Cerebellar nuclear complex (tissue), 1 donor: ENCODE measurements at places on chromosomes 7 and 10.

GRCh38 chr10:13311177-13311575 is 11.3 kb upstream of the PHYH start:
- DNase-seq, result no peak

DNA sequence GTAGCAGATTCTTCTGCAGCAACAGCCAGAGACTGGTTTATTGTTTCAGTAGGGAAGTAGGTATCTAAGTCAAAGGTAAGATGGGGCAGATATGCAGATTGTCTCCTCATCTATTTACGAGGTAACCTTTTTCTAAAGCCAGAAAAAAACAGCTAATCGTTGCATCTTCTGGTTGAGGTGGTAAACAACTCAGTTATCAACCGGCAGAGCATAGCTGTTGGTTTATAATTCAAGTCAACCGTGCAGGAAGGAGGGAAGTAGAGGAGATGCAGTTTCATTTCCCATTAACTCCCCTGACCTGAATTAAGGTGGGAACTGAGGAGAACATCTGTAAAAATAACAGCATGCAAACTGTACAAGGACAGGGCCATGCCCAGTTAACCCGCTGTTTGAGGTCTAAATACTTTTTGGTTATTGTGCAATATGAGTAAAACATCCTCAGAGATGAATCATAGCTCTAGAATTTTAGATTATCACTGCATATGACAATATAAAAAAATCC is 156.5 kb upstream of the ITGB1 start:
- DNase-seq, result no peak

DNA sequence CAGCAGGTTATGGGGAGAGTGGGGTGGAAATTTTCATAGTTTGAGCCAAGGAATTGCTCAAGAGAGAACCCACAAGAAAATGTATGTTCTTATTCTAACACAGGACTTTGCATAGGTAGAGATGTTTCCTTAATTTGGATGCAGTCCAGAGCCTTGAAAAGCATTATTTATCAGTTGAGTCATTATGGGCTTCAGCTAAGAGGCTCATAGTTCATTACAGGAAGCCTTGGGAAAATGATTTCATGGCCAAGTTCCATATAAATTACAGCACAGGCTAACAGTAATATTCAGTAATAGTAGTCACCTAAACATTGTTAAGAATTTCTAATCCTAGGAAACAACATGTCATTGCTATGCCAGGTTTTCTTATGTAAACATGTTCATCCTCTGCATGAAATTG is 131.1 kb upstream of the PTPRZ1 start:
- DNase-seq, result no peak

DNA sequence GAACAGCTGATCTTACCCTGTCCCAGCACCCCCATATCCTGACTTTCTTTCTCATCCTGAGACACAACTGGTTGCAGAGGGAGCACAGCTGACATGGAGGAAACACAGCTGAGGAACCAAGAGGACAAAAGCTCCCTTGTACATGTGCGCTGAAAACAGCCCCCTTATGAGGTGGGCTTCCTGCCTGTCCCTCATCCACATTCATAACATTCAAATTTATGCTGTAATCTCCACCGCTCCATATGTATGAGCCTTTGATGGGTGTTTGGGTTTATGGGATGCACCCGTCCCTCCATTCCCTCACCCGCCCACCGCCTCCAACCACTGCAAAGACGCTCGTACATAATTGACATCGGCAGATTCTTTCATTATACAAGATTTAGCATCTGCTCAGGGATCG is 49.6 kb upstream of the BTRC start:
- no peak for DNase-seq

DNA sequence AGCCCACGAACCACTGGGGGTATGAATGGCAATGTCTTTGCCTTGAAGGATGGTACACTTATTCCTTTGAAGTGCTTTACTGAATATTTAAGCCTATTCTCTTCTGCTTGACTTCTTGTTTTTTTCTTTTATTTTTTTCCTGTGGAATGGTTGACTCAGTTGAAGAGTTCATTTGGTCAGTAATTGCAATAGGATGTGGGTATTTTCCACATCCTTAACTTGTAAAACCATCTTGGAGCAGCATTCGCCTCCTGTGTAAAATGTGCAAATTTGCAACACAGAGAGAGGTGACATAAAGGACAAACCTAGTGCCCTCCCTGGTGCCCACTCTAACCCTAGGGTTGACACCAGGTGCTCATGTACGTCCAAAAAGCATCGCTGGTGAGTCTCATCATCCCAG is 347.0 kb downstream of the GATA3 start:
- no peak for DNase-seq

GRCh38 chr7:87345962-87346371 is 503 bp downstream of the CROT start:
- no peak for DNase-seq

GRCh38 chr7:70634610-70635068 is 497.3 kb upstream of the GALNT17 start:
- no peak for DNase-seq

DNA sequence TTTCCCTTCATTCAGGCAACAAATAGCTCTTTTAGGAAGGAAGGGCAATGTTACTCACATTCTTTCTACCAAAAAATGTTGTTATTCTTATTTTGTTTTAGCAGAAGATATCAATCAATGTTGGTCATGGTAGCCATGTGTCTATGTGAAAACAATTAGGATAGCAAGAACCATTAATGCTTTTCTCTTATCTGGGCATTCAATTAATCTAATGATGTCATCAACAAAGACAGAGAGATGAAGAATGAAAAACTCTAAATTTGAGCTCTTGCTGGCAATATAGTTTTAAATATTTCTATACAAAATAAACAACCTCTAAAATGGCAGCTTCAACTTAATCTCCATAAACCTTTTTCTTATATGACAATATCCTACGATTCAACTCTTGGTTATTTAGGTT is 353.7 kb upstream of the ANKRD30A start:
- no peak for DNase-seq

DNA sequence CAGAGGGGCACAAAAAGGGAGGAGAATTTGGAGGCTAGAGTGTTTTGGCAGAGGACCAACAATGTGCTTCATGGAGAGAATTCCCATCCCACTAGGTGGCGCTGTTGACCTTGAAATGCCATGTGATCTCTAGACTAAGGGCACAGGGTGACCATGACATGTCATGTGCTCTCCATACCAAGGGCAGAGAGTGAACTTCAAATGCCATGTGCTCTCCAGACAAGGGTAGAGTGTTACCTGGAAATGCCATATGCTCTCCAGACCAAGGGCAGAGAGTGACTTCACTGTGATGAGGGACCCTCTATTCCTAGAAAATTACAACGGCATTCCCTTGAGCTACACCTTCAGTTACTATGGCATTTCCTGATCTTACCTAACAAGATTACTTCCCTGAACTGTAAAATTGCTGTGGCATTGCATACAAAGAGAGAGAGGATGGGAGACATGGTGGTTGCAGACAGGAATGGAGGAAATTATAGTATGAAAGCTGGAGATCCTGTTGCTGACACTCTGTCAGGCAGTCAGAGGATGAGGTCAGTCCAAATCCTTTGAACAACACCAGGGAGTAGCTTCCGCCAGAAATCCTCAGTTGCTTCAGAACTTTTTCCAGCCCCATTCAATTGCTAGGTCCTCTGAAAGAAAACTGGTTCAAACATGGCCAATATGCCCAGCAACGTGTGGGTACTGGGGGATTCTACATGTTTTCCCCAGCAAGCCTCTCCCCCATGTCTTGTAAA is 60.9 kb upstream of the ACSM6 start:
- DNase-seq, result no peak

DNA sequence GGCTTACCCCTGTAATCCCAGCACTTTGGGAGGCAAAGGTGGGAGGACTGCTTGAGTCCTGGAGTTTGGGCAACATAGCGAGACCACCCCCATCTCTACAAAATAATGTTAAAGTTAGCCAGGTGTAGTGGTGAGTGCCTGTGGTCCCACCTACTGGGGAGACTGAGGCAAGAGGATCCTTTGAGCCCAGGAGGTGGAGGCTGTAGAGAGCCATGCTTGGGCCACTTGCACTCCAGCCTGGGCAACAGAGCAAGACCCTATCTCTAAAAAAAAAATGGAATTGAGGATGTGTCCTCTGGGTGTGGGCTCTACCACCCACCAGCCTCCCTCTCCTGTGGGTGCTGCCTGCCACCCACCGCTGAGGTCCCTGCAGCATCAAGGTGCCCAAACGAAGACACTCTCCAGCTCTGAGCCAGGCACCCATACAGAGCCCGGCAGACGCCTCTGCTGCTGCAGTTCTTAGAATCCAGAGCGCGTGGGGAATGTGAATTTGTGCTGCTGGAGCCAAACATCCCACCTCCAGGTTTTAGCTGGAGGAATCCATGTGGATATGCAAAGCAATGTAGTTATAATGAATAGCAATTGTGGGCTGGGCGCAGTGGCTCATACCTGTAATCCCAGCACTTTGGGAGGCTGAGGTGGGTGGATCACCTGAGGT is 176.0 kb upstream of the TNRC18 start:
- DNase-seq, result no peak

DNA sequence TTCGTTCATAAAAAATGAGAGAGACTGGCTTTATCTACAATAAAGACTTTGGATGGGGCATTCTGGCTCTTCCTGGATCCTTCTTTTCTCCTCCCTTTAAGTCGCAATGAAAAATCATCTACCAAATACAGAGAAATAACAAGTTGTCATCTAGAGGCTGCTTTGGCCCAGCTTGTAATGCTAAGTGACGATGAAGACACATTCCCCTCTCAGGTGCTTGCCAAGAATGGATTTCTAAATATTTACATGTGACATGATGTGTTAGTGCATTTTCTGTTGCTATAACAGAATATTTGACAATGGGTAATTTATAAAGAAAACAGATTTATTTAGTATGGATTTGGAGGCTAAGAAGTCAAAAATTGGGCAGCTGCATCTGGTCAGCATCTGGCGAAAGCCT is 308.6 kb upstream of the NPVF start:
- DNase-seq, result no peak

DNA sequence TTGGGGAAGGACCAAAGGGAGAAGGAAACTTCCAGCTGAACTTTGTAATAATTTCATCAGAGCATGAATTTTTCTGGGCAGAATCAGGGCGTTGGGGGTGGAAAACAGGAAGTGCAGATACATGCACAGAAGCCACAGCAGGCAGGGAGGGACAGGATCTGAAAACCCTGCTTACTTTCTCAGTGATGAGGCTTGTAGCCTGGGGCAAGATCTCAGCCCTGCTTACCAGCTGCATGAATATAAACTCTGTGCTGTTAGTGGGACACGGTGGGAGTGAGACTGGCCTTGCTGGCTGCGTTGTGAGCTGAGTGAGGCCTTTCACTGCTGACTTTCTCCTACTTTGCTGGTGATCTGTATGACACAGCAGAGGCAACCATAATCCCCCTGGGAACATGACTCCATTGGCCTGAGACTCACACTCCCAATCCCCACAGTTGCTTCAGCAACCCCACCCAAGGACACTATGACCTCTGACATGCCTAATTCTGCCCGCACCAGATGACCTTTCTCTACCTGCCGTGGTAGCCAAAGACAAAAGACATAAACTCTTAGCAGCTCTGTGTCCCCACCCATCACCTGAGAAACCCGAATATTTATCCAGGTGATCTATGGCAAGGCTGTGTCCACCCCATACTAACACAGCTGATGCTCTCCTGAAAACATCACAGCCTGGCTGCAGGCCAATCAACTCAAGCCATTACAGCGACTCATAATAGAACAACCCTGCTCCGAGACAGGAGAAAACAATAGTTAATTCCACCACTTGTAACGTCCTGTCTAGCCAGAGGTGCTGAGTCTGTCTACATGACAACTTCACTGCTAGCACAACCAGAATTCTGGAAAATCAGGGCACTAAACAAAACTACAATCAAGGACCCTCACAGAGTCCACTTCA is 190.7 kb upstream of the CHRM2 start:
- no peak for DNase-seq

DNA sequence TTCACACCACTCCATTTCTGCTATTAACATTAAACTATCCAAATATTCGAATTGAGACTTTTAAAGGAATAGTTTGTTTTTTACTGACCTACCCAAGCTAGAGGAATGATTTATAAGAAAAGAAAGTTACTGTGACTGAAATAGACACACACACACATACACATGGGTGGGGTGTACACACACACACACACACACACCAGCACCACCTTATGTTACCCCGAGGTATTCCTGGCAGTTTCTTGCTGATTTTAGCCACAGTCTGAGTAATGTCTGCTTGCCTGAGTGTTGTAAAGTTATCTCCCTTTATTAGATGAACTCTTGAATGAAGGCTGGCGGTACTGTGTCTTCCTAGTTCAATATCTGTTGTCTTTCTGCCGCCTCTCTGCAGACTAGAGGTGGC is 91.3 kb upstream of the PRKG1 start:
- no peak for DNase-seq

- DNase-seq, result no peak
Observed at GRCh38 chr10:128701381-128701780, 575.2 kb upstream of the MKI67 start.

GRCh38 chr10:26274391-26274790 is 57.8 kb downstream of the GAD2 start:
- DNase-seq, result no peak

GRCh38 chr10:62853710-62854109 is 37.5 kb upstream of the EGR2 start:
- no peak for DNase-seq

DNA sequence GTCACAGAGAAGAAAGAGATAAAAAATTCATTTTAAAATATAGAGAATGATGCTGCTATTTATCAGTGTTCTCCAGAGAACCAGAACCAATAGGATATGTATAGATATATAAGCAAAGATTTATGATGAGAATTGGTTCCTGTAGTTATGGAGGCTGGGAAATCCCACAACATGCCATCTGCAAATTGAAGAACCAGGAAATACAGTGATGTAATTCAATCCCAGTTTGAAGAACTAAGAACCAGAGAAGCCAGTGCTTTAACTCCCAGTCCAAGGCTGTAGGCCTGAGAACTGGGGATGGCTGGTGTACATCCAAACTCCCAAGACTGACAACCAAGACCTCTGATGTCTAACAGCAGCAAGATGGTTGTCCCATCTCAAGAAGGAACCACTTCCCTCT is 192.9 kb upstream of the PLXDC2 start:
- DNase-seq, result no peak

GRCh38 chr7:45580053-45580872 is 6.1 kb downstream of the ADCY1 start:
- no peak for DNase-seq

DNA sequence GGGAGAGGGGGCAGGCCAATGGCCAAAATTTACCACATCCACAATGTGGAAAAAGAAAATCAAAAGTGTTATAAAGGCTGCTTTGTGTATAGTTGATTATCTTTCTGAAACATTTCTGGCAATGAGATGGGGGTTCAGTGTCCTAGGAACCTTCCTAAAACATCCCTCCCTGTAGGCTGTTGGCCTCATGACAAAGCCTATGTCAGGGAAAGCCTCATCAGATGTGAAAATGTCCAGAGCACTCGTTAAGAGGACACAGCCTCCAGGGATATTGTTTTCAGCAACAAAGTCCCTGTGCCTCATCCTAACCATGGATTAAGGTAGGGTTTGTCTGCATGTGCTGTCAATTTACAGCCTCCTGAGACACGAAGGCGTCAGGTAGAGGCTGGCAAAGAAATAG is 17.0 kb downstream of the SUN3 start:
- no peak for DNase-seq

DNA sequence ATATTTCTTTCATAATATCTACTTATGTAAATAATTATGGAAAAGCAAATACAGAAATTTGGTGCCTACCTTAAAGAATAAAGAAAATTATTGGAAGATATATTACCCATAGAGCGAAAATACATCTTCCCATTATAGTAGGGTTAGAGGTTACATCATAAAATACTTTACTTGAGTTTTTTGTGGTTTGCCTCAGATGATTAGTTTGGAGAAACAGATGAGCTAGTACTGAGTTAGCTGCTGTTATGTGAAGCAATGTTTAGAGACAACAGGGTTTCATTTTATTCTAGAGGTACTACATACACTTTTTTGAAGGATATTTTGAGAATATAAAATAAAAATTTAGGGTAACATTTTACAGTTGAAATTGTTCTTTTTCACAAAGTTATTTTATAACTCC is 2.9 kb upstream of the MLLT10 start:
- DNase-seq, result no peak
